ENCODE measurements at places on chromosomes 6 and 20.

DNA sequence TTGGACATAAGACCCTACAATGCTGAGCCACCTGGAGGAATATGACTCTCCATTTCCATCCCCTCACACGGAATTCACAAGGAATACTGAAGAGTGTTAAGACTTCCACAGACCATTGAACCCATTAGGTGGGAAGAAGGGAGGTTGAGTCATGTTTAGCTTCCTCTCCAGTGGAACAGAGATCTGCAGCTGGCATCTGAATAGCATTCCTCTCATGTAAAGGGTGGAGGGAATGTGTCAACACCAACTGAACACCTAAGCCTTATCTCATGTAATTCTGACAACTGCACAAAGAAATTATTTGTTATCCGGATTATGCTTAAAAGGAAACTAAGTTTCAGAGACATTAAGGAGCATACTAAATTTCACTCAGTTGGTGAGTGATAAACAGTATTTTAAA, 705.9 kb downstream of the MAFB start:
- DNase-seq, result no peak

DNA sequence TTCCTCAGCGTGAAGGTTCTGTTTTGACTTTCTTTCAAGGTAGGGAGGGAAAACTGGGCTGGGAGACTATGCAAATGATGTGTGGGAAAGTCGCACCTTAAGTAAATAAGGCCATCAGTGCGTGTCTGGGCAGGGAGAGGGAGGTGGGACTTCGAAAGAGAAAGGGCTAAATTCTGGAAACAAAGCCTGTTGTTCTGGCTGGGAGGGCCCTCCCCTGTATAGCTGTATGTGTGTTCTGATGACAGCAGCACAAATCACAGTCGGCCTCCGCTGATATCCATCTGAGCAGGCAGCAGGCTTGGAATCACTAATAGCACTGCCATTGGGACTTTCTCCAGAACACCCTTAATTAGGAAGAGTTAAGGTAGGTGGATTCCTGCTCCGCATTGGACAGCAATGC, 19.2 kb downstream of the JAG1 start:
- DNase-seq, result no peak

GRCh38 chr6:106470316-106470715, 109.8 kb downstream of the CRYBG1 start:
- no peak for DNase-seq

DNA sequence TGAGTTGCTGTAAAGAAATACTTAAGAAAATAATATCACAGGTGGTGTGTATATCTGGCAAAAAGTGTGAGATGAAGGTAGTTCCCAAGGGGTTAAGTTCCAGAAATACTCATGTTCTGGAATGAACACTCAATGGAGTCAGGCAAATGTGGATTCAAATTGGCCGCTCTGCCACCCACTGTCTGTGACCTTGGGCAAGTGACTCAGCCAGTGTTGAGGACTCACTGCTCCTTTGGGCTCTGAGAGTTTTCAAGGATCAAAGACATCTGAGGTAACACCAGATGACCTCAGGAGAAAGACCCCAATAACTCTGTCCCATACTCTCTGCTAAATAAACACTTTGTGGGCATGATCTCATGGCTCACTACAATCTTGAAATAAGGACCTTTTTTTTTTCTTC, 59.2 kb upstream of the EYA2 start:
- DNase-seq, result no peak

DNA sequence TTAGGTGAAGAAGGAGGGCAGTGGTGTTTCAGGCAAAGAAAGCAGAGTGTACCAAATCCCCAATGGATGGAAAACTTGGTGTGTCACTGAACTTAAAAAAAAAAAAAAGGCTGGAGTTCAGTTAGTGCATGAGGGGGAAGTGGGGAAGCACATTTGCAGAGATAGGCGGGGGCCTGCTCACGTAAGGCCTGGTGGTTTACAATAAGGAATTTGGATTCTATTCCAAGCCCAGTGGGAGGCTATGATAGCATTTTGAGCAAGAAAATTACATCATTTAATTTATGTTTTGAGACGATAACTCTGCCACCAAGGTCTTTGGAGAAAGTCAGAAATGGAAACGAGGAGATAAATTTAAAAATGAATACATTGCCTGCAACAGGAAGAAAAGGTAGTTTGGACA, 225.5 kb downstream of the EYA4 start:
- DNase-seq, result no peak

- DNase-seq, result no peak
Measured at GRCh38 chr6:23174781-23175361, 605.5 kb downstream of the HDGFL1 start.

DNA sequence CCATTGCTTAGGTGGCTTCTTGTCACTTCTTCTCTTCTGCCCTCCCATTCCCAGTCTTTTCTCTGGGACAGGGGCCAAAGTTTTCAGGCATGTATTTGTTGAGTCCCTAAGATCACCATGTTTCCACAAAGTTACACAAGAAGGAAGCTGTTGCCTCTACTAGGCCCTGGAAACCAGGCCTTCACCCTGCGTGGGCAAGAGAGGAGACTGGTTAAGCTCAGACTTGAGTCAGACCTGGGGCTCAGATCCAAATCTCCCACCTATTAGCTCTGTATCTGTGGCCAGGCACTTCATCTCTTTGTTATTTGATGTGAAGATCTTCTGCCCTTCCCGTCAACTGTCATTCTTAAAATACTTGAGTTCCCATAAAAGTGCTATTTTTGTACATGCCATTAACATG, 154.6 kb downstream of the SASH1 start:
- no peak for DNase-seq

Measured in CD4-positive, alpha-beta T cell treated with Interleukin-1 beta for 1 hour (primary cell).